ENCODE measurements at places on chromosomes 11 and 22.

DNA sequence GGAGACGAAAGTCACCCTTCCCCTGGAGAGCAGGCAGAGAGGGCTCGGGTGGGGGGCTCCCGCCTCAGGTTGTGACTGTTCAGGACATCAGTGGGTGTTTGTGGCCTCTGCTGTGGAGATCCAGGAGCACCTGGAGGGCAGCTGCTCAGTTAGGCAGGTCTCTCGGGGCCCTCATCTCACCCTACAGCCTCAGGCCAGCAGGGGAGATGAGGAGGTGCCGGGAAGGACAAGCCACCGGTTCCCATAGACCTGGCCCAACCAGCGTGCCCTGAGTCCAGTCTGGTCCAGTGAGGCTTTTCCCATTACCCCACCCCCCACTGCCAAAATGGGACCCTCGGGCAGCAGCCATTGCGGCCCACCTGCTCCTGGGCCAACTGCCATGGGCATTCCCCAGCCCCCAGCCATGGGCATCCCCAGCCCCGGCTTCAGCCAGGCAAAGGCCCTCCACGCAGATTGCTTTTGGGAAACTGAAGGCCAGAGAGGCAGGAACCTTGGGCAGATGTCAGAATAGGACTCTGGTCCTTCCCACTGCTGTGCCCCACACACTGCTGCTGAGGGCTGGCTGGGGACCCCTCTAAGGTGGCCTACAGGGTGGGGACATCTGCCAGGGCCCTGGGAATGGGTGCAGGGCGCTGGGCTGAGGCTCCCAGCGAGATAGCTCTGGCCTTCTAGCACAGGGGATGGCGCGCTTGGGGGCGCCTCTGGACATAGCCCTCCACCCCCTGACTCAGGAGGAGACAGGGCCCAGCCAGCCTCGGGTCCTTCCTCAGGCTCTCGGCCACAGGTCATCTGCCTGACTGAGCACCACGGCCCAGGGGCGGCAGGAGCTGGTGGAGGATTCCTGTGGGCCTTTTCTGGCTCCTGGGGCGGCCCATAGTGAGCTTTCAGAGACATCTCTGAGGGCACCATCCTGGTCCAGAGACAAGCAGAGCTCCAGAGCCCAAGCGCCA, 4.8 kb downstream of the PIM3 start:
- peak; percentile 4 for DNase-seq

DNA sequence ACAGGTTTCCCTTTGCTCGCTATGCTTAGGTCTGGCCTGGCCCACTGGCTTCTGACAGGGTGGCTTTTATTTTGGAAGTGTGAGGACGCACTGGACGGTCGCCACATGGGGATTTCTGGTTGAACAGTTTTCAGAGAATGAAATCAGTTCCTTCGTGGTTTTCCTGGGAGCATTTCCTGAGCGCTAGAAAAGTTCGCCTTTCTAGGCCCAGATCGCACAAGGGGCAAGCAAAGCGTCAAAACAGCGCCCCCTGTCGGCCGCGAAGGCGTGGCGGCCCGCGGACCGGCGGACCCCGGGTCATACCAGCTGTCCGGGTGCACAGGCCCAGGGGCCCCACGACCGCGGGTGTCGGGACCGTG, 12.7 kb upstream of the CYP2R1 start:
- peak; percentile 86 for DNase-seq

GRCh38 chr22:45478108-45478771, 24.4 kb upstream of the FBLN1 start:
- no peak for DNase-seq

DNA sequence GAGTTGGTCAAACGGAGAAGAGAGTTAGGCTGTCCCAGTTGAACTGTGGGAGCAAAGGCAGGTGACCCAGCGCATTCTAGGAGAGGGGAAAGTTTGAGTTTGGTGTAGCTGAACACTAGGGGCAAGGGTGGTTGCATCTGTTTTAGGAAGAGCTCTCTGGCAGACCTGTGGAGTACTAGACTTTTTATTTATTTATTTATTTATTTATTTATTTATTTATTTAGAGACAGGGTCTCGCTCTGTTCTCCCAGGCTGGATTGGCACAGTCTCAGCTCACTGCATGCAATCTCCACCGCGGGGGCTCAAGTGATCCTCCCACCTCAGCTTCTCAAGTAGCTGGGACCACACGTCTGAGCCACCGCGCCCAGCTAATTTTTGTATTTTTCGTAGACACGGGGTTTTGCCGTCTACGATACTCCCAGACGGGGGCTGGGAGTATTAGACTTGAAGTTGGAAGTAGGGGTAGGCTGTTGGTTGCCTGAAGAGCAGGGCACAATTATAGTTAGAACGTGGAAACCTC, 950 bp upstream of the ACER3 start:
- no peak for DNase-seq

GRCh38 chr11:15965562-15966250, 390.6 kb downstream of the SOX6 start:
- DNase-seq: no peak

Measured in ELF-1 (cell line).